ENCODE measurements at places on chromosomes 4 and X. TPM values are rescaled to one million over a fixed set of nuclear protein-coding genes. Genes with fewer than 3 reads are reported as not detected.

- no peak for DNase-seq
These were observed 38.9 kb downstream of the NUDT9 start for GRCh38 chr4:87461281-87461700.

GRCh38 chr4:169275180-169275579 is 4.4 kb upstream of the SH3RF1 start:
- no peak for DNase-seq

DNA sequence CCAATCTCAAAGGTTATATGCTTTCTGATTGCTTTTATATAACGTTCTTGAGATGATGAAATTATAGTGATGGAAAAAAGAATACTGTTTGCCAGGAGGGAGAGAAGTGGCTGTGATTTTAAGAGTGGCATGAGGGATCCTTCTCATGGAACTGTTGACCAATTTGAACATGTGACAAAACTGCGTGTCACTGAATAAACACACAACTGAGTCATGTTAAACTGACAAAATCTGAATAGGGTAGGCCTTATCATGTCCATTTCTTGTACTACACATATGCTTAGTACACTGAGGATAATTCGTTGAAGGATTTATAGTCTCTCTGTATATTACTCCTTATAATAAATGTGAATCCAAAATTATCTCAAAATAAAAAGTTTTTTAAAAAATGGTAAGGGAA is 22.2 kb upstream of the HSPA4L start:
- no peak for DNase-seq

GRCh38 chr4:82071951-82072350 is 301.8 kb downstream of the HNRNPD start:
- no peak for DNase-seq

DNA sequence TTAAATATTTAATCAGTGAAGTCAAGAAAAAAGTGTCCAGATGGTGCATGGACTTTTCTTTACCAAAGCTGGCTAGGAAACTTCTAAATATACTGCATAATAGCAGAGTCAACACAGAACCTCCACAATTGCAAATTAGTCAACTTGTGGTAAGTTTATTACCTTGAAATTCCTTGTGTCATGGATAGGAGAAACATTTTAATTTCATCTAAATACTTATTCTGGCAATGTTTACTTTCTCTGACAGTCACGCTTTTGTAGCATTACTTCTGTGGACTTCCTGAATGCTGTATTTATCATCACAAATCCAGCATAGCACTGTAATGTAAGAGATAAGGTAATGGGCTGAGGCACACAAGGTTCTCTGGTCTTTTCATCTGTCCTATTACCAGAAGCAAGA is 2266.1 kb downstream of the PCDH7 start:
- no peak for DNase-seq

DNA sequence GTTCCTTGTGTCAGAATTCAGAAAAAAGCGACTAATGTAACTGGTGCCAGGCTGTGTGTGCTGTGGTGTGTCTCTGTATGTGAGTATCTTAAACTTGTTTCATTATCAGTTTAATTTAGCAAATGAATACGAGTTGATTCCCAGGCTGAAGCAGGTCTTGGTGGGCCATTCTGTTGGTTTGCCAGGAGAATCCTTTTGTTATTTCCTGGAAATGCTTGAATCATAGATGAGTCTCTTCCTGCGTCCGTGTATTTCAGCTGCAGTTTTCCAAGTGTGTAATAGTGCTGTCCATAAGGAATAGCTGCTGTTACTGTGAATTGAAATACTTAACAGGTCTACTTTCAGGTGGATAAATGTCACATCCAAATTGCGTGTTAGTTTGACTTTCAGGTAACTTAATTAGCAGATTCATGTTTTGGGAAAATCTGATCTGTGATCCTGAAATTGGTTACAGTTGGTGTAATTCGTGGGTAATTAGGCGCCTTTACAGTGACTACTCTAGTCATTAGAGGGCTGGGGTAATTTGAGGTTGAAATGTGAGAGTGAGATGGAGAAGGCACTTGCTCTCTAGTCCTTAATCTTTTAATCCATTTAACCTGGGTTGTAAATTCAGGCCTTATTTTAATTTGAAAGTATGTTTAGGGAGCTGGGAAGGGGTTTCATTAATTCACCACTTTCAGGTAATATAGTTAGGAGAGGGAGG is 23.8 kb downstream of the TMEM131L start:
- DNase-seq, result no peak

GRCh38 chr4:140408974-140409373 is 18.5 kb downstream of the CLGN start:
- no peak for DNase-seq

DNA sequence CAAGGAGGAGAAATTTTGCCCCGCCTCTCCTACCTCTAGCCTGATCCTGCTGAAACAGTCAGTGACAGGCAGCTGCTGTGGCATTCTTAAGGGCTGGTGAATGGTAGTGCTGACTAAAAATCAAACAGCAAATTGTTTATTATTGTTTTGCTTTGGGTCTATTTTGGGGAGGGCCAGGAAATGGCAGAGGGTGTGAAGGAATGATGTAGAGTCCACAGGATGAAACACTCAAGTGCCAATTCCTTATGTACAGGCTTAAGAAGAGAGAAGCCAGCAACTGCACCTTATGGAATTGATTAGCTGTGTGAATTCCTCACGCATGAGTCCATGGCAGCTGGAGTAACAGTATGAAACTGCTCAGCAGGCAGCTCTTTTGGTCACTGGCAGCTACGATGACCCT is 39.7 kb downstream of the VEGFC start:
- no peak for DNase-seq

DNA sequence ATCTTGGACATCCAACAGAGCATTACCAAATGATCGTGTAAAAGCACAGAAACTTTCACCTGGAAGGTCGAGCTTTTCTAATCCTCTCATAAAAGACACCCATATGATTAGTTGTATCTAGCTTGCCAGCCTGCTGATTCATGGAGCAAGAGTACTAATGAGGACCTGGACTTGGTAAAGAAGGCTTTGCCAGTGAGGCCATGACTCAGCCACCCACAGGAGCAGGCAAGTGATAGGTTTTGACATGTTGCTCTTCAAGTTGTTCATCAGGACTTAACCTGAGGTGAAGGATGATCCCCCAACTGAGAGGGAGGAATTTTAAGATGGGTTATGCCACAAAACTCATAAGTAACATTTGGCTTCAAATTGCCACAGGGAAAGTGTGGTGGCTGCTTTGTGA is 24.7 kb upstream of the EPGN start:
- DNase-seq, result no peak

DNA sequence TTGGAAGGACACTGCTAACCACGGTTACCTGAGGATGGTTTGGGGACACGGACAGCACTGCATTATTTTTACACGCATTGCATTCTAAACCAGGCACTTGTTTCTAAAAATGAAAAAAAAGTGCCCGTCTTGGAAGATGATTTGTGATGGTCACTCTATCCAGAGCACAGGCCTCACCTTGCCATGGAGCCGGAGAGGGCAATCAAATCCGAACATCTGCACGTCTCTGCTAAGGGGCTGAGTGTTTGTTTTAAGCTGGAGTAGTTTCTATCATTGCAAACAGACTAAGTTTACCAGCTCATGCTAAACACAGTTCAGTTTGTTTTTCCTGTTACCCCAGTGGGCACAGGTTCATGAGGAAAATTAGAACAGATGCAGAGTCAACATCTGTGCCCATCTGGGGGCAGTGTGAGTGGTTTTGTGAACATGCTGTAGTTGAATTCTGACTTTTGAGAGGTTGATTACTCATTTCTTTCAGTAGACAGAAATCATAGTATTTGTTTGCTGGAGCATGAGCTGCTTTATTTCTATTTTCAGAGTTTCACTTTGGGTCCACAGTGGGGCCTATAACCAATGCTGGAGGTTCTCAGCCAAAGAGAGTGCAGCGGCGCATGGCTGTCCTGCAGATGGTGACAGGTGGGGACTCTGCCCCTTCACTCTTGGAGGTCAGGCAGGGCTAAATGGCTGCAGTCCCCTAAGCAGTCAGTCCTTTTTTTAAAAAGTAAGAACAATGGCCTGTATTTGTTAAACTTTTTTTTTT is 65.4 kb upstream of the ENPP6 start:
- no peak for DNase-seq

DNA sequence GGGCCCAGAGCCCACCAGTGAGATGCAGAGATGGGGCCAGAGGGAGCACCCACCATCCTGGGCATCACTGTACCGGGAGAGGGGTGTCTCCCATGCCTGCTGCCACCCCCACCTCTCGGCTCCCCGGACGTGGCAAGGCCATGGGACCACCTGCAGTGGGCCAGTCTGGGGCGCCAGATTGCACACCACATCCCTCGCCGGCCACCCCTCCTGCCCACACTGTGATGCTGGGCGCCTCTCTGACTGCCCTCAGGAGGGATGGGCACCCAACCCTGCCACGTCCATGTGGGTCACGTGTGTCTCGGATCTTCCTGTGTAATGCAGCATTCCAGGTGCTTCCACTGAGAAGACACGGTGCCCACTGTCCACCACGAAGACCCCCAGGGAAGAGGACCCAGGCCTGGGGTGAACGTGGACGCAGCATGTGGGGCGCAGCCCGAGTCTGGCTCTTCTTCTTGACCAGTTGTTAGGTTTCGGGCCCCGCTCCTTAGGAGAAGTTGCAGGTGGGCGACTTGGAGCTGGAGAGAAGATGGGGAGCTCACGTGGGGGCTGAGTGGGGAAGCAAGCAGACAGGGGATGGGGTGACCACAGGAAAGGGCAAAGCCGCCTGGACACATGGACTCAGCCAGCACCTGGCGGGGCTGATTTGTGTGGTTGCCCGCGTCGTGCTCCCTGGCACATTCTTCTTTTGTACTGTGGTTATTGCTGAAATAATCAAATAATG is 47.7 kb downstream of the ZFYVE28 start:
- DNase-seq, result peak; percentile 36

DNA sequence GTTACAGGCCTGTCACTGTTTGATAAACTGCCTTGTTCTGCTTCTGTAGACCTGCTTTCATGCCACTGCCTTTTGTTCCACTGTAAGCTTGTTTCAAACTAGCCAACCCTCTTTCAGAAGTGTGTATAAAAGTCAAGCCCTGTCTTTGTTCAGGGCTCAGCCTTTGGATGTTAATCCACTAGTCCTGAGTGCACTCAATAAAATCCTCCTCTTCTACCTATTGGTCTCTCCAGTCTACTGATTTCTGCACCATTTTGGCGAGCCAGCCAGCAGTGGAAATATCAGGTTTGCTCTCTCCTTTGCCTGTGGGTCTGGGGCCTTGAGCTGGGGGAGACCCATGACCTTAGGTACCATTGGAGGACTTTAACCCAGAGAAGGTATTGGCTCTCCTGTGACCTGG is 901.6 kb upstream of the NDST4 start:
- no peak for DNase-seq

- DNase-seq, result no peak
These were observed 536.8 kb upstream of the FTHL17 start for GRCh38 chrX:31608638-31609037.

- no peak for DNase-seq
These were observed 140.1 kb downstream of the BTC start for GRCh38 chr4:74654230-74654681.

DNA sequence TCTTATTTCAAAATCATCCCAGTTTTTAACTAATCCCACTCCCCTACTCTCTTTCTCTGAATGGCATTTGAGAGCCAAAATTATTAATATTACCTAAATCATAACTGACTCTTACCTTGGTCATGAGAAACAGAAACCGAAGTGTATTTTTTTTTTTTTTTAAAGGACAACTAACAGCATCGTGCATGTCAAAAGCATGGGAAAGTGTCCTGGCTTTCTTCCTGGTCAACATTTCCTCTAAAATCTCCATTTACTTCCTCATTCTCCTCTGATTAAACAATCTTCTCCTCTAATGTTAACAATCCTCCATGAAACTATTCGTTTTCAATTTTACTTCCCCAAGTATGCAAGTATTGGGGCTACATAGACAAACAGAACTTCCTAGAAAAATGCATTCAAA is 2.1 kb upstream of the STS start:
- DNase-seq, result no peak

Gene MORC4
- total RNA-seq, result 10.8 TPM

Gene GASK1B
- 22.7 TPM for total RNA-seq

Gene H2BW2
- total RNA-seq, result not detected

Gene RHOXF2B
- not detected for total RNA-seq

Gene IGFBP7
- total RNA-seq, result 322 TPM
